Muscle of leg (tissue), 16 donors: ENCODE measurements at places on chromosomes 2 and 18.

DNA sequence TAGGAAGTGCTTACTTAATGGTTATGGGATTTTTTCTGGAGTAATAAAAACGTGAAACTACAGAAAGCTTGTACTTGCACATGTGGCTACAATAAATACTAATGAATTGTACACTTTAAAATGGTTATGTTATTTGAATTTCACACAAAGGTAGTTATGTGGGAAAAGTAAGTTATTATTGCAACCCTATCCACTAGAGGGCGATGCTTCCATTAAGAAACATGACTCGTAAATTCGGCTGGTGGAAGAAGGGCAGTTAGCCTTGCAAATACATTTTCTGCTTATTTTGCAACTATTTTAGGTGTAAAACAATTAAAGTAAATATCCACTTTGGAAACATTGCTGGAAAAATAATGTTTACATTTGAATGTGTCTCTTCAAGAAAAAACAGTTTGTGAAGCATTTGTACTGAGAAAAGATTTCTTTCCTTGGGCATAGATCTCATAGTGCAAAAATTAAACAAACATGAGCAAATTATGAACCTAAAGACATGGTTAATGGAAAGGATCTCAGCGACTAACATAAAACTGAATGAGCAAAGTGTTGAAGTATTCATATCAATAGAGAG lies 68.1 kb upstream of the CSRNP3 start:
- no peaks in the 10 kb centered on the region for H3K4me1 ChIP-seq
- H3K27me3 ChIP-seq, result no peaks in the 10 kb centered on the region
- H3K27ac ChIP-seq, result no peak overlapping the region
- peak; percentile 86 for DNase-seq
- no peaks in the 10 kb centered on the region for H3K36me3 ChIP-seq

- no peaks in the 10 kb centered on the region for H3K27me3 ChIP-seq
- no peak overlapping the region for H3K27ac ChIP-seq
- no peaks in the 10 kb centered on the region for H3K4me1 ChIP-seq
- H3K36me3 ChIP-seq, result no peaks in the 10 kb centered on the region
- H3K4me3 ChIP-seq, result no peak overlapping the region
Measured at GRCh38 chr18:80157708-80158343, 48.8 kb downstream of the ADNP2 start.

DNA sequence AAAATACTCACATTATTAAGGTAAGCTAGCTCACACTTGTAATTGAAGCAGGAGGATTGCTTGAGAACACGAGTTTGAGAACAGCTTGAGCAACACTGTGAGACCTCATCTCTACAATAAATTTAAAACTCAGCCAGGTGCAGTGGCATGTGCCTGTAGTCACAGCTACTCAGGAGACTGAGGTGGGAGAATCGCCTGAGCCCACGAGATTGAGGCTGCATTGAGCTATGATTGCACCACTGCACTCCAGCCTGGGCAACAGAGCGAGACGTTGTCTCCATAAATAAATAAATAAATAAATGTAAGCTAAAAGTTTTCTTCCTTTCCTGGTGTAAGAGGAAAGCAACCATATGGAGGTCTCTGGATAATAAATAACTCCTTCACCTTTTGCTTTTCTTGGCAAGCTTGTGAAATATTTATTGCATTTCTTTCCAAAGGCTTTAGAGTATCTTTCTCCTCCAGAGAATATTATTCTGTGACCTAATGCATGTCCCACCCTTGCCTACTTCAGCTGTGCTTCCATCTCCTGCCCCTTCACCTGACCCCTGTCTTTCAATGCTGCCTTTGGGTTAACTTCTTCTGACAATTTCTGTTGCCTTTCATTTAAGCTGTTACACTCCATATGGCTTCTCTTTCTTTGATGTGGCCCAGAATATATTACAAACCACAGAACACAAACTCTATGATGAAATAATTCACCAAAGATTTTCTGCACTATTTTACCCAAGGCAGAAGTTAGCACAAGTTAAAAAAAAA lies 280.7 kb upstream of the RND3 start:
- no peak for DNase-seq
- no peaks in the 10 kb centered on the region for H3K4me1 ChIP-seq
- H3K27me3 ChIP-seq, result no peaks in the 10 kb centered on the region
- no peak overlapping the region for H3K27ac ChIP-seq

DNA sequence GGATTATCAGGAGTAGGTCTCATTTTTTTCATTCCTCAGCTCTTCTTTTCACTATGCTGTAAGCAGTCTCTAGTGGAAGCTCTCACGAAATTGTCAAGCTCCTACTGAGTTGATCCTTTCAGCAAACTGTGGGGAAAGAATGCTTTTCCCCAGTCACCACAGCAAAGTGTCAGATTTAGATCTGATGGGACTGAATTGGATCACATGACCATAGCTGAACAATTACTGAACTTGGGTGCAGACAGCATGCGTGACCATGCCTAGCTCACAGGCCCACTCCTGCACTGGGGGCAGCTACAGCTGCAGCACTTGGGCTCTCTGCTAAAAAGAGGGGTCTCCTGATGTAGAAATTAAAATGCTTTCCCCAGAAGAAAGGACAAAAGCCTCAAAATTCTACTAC lies 3.1 kb downstream of the ARHGAP15 start:
- no peak for DNase-seq
- H3K27ac ChIP-seq, result no peak overlapping the region
- no peak overlapping the region for H3K4me3 ChIP-seq
- no peaks in the 10 kb centered on the region for H3K4me1 ChIP-seq
- H3K27me3 ChIP-seq, result no peaks in the 10 kb centered on the region
- no peaks in the 10 kb centered on the region for H3K36me3 ChIP-seq
